Thyroid gland (tissue), 4 donors: ENCODE measurements at places on chromosomes 6 and 20.
A peak's percentile ranks its signal among the peaks of the same experiment; 100 is the strongest.

DNA sequence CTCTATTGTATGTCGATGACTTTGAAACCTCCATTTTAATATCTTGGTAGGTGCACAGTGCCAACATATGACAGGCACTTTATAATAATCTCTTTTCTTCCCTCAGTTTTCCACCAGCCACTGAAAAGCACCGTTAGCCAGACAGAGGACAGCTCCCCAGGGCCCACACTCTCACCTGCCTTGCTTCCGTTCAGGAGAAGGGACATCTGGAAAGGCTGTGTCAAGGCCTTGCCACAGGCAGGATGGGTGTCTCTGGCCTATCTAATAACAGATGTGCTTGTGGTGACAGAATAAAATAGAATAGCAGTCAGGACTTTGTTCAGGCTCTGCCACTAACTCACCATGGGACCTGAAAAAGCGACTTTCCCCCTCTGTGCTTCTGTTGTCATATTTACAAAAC is 75.5 kb upstream of the CCDC167 start:
- DNase-seq: no peak

- peak; percentile 1 for DNase-seq
These were observed 38.2 kb downstream of the PYGB start for GRCh38 chr20:25285856-25286798.

- no peak for DNase-seq
These were observed 513.3 kb upstream of the NOX3 start for GRCh38 chr6:155968921-155969320.

DNA sequence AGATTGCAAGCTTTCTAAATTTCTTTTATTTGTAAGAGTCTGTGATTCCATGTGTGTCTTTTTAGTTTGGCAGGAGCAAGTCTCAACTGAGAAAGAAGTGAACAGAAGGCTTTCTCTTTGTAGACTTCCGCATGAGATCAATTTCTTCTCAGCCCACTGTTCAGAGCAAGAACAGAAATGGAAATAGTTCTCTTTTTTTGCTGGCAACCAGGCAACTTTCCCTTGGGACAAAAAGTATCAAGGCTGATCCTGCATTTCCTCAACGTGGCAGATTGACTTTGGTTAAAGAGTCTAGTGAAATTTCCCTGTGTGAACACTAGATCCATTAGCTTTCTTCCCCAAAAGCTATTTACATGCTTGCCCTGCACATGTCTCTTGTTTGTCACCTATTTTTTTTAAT is 46.8 kb upstream of the JAG1 start:
- DNase-seq: no peak

DNA sequence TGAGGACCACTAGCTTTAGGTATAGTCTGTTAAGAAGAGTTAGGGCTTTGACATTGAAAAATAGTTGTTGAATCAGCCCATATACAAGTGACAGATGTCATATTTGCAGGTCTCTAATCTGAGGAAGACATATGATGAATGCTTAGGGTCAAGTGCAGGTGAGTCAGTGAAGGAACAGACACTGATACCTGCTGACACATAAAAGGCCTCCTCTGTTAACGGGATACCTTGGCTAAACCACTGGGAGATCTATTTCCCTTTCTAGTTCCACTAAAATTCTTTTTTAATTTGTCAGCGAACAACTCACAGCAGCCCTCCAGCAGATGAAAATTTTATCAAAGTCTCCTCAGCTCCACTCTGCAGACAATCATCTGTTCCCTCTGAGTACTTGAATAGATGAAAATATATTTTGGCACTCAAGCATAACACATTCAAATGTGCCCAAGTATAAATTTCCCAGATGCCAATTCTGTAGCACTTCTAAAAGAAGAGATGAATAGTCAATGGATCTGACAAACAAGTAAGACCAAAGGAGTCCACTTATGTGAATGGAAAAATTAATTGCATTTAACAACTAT is 154.0 kb downstream of the KIF16B start:
- DNase-seq: no peak

DNA sequence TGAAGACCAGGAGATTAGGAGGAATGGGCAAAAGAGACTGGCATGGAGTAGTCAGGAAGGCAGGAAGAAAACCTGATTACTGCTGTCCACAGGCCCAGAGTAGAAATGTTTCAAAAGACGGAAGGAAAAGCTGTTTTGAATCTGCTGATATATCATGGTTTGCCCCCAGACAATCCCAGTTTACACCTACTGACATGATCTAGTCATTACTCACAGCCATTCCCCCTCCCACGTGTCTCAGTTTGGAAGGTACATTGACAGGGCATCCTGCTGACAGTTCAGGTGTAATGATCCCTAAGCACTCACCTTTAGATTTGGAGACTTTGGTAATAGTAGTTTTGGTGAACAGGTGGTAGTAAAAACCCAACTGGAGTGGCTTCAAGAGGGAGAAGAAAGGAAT is 9.8 kb upstream of the TXNDC5 start:
- DNase-seq: no peak

- peak; percentile 27 for DNase-seq
These were observed 97.8 kb upstream of the MRPS10 start for GRCh38 chr6:42315259-42315990.

DNA sequence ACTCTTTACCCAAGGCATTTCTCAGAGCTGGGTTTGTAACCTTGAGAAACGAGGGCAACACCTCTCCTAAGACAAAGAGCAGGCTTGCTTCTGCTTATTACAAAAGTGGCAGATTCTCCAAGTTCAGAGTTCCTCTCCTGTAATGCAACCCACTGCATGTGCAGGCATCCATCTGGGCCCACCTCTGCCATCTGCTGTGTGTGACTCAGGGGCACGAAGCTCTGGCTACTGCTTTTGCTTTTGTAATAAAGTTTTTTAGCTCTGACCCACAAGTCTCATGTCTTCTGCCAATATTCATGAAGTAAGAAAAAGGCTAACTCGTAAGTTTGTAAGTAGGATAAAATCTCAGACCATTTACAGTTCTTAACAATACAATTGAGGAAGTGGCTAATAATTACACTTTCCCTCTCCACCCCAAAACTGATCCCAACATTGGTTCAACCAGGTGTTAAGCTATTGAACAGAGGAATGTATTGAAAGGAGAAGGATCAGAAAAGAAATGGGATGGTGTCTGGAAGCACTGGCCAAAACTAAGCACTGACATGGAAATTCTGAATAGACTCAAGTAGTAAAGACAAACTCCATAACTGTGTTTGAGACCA is 51.7 kb upstream of the SMLR1 start:
- no peak for DNase-seq

DNA sequence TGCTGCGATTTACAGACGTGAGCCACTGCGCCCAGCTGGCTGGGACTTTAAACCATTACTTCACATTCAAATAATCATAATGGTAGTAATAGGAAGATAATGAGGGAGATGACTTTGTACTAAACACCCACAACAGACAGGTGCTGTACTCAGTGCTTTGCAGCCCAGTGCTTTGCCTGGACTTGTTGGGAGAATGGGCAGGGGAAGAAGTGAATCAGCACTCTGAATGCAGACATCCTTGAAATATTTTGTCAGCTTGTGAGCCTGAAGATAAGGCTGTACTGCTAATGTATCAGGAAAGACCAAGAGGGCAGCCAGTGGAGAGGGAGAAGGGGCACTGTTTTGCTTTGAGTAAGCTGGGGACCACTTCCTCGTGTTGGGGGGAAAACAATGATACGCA is 17.4 kb downstream of the NKX2-2 start:
- no peak for DNase-seq

GRCh38 chr20:62816884-62817873 is at the start of gene COL9A3:
Gene COL9A3, plus strand, starts transcription at chr20:62817050. Its CDS starts 15 bp downstream, at chr20:62817065.
- peak; percentile 66 for DNase-seq

- no peak for DNase-seq
These were observed 415.1 kb upstream of the MARCKS start for GRCh38 chr6:113442040-113442439.

DNA sequence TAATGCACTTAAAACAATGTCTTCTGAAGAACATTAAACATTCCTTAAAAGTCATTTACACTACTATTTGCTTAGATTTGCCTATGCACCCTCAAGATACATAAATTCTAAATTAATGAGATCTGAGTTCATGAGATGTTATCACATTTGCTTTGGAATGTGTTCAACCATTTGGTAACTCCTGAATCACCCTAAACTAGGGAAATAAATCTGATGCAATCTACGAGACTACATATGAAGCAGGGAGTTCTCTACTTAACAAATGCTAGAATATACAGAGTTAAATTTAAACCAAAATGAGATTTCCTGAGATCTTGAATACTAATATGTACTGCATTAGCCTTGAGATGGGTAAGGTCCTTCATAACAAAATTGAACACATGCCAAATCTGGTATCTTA is 170.1 kb downstream of the CLIC5 start:
- no peak for DNase-seq

- no peak for DNase-seq
These were observed 19.5 kb downstream of the NCOA3 start for GRCh38 chr20:47521059-47521808.

DNA sequence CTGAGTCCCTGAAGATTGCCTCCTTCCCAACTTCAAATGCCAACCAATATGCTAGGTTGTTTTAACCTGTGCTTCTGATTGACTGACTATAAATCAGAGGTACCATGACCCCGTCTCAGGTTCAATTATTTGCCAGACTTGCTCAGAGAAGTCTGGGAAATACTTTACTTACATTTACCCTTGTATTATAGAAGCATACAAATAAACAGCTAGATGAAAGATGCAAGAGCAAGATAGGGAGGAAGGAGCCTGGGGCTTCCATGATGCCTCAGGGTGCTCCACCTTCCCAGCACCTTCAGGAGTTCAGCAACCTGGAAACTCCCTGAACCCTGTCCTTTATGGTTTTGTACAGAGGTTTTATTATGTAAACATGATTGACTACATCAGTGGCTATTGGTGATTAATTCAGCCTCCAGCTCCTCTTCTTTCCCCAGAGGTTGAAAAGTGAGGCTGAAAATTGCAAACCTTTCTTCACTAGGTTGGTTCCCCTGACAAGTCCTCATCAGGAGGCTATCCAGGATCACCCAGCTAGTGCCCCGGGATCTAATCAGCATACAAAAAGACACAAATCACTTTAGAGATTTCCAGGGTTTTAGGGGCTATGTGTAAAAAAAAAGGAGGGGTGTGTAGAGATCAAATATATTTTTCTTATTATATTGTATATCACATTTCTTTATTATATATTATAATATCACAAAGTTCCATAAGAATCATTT is 547.7 kb downstream of the EPM2A start:
- DNase-seq: no peak

- no peak for DNase-seq
These were observed 177.7 kb downstream of the MRPL14 start for GRCh38 chr6:43949551-43949991.

- DNase-seq: no peak
These were observed 20.1 kb upstream of the MTCL3 start for GRCh38 chr6:127539272-127539671.

- no peak for DNase-seq
These were observed 206.0 kb upstream of the MARCKS start for GRCh38 chr6:113651120-113651519.

DNA sequence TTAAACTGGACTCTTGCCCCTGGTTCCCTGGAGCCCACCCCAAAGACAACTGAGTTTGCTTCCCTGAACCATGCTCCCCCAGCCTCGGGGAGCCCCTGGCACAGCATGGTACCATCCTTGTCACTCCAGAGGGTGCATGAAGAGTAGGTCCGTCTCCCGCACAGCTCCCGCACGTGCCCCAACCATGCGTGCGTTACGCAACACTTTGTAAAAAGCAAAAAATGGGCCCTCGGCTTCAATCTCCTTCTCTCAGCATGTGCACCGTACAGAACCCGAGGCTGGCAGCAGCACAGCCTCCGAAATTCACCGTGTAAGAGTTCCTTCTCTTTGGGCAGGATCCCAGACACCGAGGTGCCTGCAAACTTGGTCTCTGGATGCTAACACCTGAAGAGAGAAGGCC is 5.6 kb downstream of the PMEPA1 start:
- DNase-seq: no peak

- peak; percentile 7 for DNase-seq
These were observed 98.5 kb downstream of the F13A1 start for GRCh38 chr6:6221787-6222535.

GRCh38 chr6:21181866-21182265 is 411.7 kb upstream of the SOX4 start:
- no peak for DNase-seq

- peak; percentile 81 for DNase-seq
These were observed 8.4 kb upstream of the RNF182 start for GRCh38 chr6:13916230-13916944.

DNA sequence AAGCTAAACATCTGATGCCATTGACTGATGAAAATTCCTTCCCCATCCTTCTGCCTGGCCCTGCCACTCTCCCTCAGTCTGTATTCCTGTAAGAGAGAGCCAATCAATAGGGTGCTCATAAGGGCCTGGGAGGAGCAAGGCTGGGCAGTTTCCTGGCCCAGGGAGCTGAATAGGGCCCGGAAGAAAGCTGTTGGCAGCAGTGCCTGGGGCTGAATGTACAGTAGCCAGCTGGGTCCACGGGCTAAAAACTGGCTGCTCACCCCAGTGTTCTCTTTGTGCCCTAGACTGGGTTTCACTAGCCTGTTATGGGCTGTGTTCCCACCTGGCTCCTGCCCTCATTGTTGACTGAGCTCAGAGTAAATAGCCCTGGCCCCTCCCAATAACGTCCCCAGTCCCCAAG is 1.7 kb upstream of the WFDC2 start:
- peak; percentile 44 for DNase-seq

GRCh38 chr6:96743496-96743895 is 93.8 kb downstream of the GPR63 start:
- no peak for DNase-seq

DNA sequence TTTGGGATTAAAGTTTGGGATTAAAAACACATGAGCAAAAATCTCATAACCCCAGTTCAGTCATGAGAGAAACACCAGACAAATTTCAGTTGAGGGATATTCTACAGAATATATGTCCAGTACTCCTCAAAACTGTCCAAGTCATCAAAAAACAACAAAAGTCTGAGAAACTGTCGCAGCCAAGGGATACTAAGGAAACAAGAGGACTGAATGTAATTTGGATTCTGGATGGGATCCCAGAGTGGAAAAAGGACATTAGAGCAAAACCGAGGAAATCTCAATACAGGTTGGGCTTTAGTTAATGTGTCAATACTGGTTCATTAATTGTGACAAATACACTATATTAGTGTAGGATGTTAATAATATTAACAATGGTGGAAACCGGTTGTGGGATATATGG is 219.3 kb downstream of the BCKDHB start:
- no peak for DNase-seq

GRCh38 chr6:170296423-170296745 is 5.5 kb upstream of the DLL1 start:
- no peak for DNase-seq

DNA sequence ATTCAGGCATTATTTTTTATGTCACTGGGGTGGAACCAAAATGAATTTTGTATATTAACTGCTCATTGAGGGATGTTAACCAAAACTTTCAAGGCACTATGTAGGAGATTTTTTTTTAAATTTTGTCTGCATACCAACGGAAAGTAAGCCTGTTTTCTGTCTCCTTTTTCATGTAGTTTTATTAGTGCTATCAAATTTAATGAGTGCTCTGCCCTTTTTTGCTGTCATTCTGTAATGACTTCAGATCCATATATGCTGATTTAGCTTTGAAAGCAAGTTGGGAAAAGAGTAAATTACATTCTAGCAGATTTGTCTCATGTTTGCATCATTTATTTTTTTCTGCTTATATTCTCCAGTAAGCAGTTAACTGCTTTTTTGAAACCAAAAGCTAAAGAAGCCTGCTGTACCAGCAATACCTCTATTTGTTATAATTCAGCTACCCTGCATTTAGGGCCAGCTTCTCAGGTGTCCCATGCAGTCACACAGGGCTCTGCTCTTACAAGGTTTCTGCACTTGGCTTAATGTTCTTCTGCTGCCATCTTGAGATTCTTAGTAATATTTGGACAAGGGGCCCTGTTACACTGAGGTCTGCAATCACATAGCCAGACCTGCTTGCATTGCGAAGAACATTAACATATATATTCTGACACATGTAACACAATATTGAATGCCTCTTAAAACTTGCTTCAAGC is 429.0 kb downstream of the UTRN start:
- no peak for DNase-seq
